ENCODE measurements at places on chromosomes 5 and 9. TPM values are rescaled to one million over a fixed set of nuclear protein-coding genes. Genes with fewer than 3 reads are reported as not detected.

GRCh38 chr5:75016896-75017295 lies 35.5 kb downstream of the GCNT4 start:
- no peak for DNase-seq
- H3K4me1 ChIP-seq: no peaks in the 10 kb centered on the region
- H3K27ac ChIP-seq: no peak overlapping the region
- no peaks in the 10 kb centered on the region for H3K36me3 ChIP-seq

The TICAM2 gene
- total RNA-seq: not detected

DNA sequence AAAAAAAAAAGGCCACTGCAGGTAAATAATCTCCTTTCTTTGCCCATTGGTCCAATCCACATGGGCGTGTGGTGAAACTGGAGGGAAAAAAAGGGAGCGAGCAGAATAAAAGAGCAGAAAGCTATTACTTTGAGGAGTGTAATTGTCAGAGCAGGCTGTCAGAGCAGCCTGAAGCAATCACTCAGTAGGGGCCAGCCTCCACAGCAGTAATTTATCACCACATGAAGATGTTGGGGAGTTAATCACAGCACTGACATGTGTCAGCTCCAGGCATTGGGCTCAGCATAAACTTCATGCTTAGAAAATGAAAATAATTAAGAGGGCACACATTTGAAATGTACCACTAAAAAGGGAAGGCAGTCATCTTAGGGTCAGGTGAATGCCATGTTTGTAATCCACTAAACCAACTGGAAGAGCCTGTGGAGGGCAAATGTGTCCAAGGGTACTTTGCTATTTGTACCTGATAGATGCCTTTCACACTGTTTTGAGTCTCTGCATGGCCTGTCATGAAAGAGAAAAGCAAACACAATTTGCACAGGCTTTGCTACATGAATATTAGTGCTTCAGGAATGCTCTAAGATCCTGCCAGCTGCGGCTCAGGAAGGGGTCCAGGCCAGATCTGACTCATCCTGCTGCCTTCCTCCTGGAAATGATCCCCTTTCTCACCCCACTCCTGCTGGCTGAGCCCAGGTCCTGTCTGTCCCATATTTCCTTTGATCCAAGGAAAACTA lies 2.9 kb upstream of the PTGER4 start:
- no peak overlapping the region for H3K27ac ChIP-seq
- H3K27me3 ChIP-seq: peaks cover 25% of the 10 kb centered on the region
- peaks cover 16% of the 10 kb centered on the region for H3K4me1 ChIP-seq

The LCP2 gene
- total RNA-seq: 0.80 TPM

DNA sequence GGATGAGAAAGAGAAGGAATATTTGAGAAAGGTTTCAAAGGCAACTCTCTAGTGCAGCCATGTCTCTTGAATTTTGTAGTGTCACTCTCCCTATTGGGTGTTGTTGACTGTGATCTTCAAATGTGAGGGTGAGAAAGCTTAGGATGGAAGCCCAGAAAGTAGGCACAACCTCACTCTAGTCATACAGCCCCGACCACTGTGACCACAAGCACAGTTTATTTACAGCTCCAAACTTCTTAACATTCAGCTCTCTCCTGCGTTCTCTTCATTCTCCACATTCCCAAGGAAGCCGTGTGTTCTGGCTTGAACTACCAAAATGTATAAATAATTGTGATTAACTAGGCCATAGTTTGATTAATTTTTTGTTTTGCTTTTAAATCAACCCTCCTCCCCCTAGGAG lies 542.9 kb downstream of the LRRC70 start:
- no peak for DNase-seq
- no peaks in the 10 kb centered on the region for H3K36me3 ChIP-seq
- H3K4me1 ChIP-seq: no peaks in the 10 kb centered on the region

DNA sequence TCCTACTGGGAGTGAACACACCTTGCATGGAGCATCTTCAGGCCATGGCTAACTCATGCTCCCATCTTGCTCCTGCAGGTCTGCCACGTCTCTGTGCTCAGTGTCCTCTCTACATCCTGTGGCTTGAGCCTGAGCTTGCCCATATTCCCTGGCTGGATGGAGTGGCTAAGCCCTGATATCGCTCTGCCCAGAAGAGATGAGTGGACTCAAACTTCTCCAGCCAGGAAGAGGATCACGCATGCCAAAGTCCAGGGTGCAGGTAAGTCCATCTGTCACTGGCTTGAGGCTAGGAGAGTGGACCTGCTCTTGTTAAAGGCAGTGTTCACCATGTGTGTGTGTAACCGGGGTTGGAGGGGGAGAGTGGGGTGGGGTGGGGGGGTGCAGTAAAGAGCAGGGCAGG lies 1.6 kb upstream of the RGS3 start:
- no peak overlapping the region for H3K27ac ChIP-seq
- no peaks in the 10 kb centered on the region for H3K36me3 ChIP-seq

- H3K4me3 ChIP-seq: no peak overlapping the region
- H3K27ac ChIP-seq: no peak overlapping the region
- H3K27me3 ChIP-seq: no peaks in the 10 kb centered on the region
- H3K4me1 ChIP-seq: no peaks in the 10 kb centered on the region
- H3K36me3 ChIP-seq: no peaks in the 10 kb centered on the region
These were observed 71.6 kb downstream of the CFAP90 start for GRCh38 chr5:7779019-7780005.

The CDK5RAP2 gene
- total RNA-seq: 28.0 TPM

- H3K4me1 ChIP-seq: no peaks in the 10 kb centered on the region
- H3K27me3 ChIP-seq: peaks cover 4% of the 10 kb centered on the region
- DNase-seq: no peak
- H3K36me3 ChIP-seq: no peaks in the 10 kb centered on the region
- H3K27ac ChIP-seq: no peak overlapping the region
These were observed 79.2 kb downstream of the MEGF10 start for GRCh38 chr5:127369796-127370195.

DNA sequence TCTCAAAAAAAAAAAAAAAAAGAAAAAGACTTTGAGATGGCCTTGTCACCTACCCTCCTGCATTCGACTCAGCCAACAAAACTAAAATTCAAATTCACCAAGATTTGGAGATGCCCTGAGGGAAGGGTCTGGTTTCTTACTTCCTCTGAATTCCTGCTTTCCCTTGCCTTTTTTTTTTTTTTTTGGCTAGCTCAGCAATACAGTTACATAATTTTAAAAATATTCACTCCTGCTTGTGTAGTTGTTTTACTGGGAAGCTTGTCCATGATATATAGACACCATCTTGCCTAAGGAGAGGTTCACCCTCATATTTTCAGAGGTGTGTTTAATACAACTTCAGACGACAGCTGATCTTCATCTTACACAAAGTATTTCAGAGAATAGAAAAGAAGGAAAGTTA lies 21.3 kb upstream of the SERINC5 start:
- no peaks in the 10 kb centered on the region for H3K27me3 ChIP-seq
- no peak overlapping the region for H3K4me3 ChIP-seq
- no peak overlapping the region for H3K27ac ChIP-seq
- DNase-seq: no peak

DNA sequence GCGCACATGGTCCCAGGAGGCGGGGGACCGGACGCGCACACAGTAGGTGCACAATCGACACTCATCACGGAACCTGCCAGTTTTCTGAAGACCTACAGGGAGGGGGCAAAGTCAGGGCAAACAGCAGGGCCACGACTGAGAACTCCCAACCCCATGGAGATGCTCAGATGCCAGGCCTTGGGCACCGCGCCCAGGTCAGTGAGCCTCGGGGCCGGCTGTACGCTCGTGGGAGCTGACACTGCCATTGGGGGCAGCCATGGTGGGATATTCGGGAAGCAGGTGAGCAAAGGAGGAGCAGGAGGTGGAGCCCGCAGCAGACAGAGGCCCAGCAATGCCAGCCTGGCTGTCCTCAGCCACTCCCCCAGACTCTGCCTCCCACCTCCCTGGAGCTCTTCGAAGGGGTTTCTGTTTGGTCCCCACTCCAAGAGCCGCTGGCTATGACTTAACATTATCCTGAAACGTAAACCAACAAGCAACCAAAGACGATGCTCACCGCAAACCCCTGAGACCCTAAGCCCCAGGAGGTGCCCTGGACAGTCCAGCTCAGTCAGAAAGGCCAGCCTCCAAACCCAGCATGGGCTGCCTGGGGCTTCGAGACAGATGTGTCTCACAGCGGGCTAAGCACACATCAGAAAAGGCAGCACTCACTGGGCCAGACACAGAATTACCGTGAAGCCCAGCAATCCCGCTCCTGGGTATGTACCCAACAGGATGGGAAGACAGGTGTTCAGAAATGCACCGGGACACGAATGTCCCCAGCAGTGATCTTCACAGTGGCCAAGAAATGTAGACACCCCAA lies 78.4 kb downstream of the VAV2 start:
- no peak overlapping the region for H3K4me3 ChIP-seq
- H3K27me3 ChIP-seq: no peaks in the 10 kb centered on the region
- H3K27ac ChIP-seq: no peak overlapping the region

DNA sequence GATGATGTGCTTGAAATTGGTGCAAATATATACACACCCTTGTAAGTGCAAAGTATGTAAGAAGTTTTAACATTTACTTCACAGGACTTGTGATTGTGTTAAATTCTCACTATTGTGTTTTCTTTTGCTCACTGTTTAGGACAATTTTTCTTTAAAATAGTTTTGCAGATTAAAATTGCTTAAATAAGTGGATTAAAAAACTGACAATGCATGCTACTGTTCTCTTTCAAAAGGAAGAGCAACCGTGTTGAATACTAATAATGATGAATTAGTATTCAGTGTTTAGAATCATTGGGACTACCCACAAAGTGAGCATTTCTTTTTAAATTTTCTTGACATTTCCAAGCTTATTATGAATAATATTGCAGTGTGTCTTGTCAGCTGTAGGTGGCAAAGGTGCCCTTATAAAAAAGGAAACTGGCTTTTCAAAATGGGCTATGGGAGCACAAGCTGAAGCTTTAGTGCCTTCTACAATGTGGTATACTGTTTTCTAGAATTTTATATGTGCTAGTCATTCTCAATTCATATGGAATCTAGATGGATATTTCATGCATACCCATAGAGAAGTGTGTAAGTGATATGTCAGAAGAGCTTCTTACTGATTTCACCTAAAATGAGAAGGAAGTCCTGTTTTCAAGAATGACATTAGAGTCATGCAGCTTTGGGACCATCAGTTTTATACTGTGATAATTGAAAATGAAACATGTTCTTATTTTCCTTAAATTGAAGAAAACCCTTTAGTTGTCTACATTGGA lies 35.4 kb downstream of the SREK1 start:
- no peaks in the 10 kb centered on the region for H3K4me1 ChIP-seq
- no peaks in the 10 kb centered on the region for H3K36me3 ChIP-seq
- H3K4me3 ChIP-seq: no peak overlapping the region
- H3K27ac ChIP-seq: no peak overlapping the region
- DNase-seq: no peak
- H3K27me3 ChIP-seq: no peaks in the 10 kb centered on the region

- H3K36me3 ChIP-seq: no peaks in the 10 kb centered on the region
- peak; percentile 41 for DNase-seq
- peaks cover 76% of the 10 kb centered on the region for H3K27me3 ChIP-seq
- H3K27ac ChIP-seq: no peak overlapping the region
- H3K4me1 ChIP-seq: peaks cover 12% of the 10 kb centered on the region
These were observed 597.9 kb upstream of the SGCD start for GRCh38 chr5:155728857-155729683.

DNA sequence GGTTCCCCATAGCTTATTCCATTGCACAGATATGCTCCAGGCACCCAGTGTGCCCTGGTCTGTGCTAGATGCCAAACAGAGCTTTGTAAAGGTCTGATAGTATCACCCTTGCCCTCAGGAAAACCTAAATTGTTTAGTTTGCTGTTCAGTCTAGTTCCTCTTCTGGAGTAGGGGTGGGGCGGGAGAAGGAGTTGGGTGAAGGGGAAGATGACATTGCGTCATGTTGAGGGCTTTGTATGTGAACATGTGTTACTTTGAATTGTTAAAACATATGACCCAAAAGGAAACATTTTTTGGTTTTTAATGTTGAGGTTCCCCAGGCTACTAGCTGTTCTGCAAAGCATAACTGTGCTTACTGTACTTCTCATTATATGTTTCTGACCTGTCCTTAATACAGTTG lies 40.6 kb downstream of the HACD4 start:
- H3K27me3 ChIP-seq: no peaks in the 10 kb centered on the region
- H3K36me3 ChIP-seq: no peaks in the 10 kb centered on the region
- DNase-seq: no peak

DNA sequence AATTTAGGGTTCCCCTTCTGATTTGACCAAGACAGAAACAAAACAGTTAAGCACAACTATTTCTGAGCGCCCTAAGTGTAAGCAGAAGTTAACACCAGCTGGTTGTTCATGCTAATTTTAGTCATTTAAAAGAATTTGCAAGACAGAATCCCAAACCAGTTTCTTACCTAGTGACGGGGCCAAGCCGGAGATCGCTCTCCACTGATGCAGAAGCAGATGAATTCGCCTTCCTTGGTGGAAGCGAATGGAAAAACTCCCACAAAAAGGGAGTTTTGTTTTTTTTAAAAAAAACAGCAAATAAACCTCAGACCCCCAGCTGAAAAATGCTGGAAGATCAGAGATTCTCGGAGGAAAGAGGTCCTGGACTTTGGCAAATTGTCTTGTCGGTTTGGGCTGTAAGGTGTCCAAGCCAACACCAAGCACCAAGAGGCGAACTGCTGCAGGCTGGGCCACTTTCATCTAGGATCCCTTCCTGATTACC lies 47.4 kb upstream of the GLDC start:
- DNase-seq: no peak
- H3K27me3 ChIP-seq: no peaks in the 10 kb centered on the region
- no peak overlapping the region for H3K4me3 ChIP-seq
- H3K27ac ChIP-seq: no peak overlapping the region
- H3K36me3 ChIP-seq: no peaks in the 10 kb centered on the region

- H3K4me1 ChIP-seq: no peaks in the 10 kb centered on the region
- DNase-seq: no peak
- no peak overlapping the region for H3K27ac ChIP-seq
- no peaks in the 10 kb centered on the region for H3K36me3 ChIP-seq
These were observed 25.6 kb downstream of the RRAGA start for GRCh38 chr9:19074836-19075235.

The NUTM2F gene
- total RNA-seq: 0.87 TPM

GRCh38 chr9:69898714-69899209 lies 78.1 kb downstream of the CFAP95 start:
- no peak overlapping the region for H3K4me3 ChIP-seq
- H3K36me3 ChIP-seq: no peaks in the 10 kb centered on the region
- DNase-seq: no peak
- H3K27me3 ChIP-seq: no peaks in the 10 kb centered on the region
- H3K27ac ChIP-seq: peak overlapping the region; percentile 11

- no peak for DNase-seq
- H3K4me3 ChIP-seq: no peak overlapping the region
- H3K36me3 ChIP-seq: no peaks in the 10 kb centered on the region
These were observed 72.3 kb downstream of the IQGAP2 start for GRCh38 chr5:76475385-76475784.

The PCDHGB4 gene
- 20.9 TPM for total RNA-seq

The TMEM232 gene
- 2.4 TPM for total RNA-seq

Data from hepatocyte (in vitro differentiated cells).